ENCODE measurements at places on chromosomes 5 and 9.

DNA sequence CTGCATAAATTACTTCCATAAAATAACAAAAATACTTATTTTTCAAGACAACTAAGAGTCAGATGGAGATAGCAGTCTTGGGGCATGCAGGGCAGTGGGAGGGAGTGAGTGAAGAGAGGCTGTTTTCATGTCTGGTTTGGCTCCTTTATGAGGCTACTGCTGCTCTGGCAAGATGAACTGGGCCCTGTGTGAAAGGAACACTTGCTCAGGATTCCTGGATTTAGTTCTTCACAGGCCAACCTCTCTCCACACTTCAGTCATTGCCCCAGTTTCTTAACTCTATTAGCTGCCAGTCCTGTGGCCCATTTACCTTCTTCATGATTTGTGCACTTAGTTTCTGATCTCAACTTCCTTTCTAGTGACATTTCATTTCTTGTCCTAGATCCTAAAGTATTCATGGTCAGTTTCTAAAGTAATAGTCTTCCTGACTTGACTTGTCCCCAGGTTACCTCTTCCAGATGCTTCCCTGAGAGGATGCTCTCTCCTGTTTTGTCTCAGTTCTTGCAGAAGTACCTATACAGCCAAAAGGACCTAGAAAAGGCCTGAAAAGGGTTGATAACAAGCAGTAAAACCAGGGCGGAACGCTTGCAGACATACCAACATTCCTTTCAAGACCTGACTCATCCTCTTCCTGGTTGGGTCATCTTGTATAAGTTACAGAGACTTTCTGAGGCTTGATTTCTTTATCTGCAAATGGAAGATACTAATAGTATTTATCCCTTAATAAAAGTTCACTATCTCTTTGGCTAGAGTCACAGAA lies 77.0 kb upstream of the ZFAND5 start:
- DNase-seq, result no peak

GRCh38 chr5:133895979-133896845 lies 72.2 kb downstream of the C5orf15 start:
- no peak for DNase-seq

- DNase-seq, result no peak
These were observed 24.3 kb downstream of the BOD1 start for GRCh38 chr5:173592050-173592669.

DNA sequence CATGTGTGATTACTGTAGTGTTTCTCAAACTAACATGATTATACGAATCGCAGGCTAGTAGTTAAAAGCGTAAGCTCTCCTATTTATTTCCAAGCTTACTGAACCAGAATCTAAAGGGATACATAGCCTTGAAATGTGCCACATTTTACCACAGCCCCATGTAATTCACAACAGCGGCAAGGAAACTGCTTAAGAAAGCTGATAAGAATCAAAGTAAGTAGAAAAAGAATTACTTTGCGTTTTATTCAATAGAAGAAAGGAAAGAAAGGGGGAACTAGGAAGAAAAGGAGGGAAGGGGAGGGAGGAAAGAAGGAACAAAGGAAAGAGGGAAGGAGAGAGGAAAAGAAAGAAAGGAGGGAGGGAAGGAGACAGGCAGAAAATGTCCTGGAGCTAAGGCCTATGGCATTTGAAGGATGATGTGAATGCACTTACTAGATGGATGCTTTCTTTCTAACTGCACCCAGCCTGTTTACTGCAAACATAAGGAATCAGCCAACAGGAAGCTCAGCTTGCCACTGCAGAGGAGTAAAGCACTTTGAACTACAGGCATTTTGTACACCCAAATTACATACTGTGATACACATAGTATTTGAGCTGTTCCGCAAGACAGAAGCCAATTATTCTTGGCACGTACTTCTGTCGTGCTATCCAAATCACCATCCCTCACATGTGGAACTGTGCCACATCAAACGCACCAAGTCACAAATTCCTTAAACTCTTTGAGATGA lies 521.7 kb downstream of the RAB3C start:
- no peak for DNase-seq

DNA sequence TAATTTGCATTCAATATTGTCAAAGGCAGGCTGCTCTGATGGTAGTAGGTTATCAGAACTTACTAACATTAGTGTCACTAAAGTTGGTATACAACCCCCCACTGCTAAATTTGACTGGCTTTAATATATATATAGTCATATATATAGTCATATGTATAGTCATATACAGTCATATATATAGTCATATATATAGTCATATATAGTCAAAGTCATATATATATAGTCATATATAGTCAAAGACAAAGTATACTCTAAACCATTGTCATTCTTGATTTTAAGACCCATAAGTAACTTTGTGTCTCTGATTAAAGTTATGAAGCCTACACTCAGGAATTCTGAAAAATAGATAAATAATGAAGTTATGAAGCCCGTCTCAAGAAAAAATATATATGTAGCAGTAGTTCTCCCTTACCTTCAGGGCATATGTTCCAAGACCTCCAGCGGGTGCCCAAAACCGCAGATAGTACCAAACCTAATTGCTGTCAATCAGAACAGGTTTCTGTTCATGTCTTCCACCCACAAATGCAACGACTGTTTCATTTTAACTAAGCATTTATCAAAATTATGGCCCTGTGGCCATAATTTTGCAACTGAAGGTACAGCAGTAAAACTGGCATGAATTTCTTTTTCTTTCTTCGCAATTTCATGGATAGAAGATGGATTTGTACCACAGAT lies 40.1 kb downstream of the TRPM6 start:
- DNase-seq, result no peak

GRCh38 chr9:135039266-135039870 lies 48.1 kb upstream of the OLFM1 start:
- no peak for DNase-seq

GRCh38 chr9:86685556-86685955 lies 261.8 kb downstream of the GAS1 start:
- no peak for DNase-seq

DNA sequence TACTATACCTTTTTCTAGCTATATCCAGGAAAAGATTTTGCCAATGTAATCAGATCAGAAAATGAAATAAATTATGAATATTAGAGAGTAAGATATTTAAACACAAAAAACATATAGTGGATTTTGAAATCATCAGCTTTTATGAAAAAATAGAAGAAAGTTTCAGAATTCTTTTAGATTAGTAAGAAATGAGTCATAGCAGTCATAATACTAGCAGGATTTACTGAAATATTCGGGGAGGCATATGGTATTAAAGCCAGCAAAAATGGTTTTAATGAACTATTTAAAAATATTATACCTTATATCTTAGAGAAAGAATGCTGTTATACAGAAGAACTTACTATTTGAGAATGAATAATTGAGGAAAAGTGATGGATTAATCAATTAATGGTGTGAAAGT lies 303.6 kb upstream of the NUDT12 start:
- no peak for DNase-seq

- DNase-seq, result no peak
These were observed 421.7 kb downstream of the SPATA31D1 start for GRCh38 chr9:82410306-82410705.

DNA sequence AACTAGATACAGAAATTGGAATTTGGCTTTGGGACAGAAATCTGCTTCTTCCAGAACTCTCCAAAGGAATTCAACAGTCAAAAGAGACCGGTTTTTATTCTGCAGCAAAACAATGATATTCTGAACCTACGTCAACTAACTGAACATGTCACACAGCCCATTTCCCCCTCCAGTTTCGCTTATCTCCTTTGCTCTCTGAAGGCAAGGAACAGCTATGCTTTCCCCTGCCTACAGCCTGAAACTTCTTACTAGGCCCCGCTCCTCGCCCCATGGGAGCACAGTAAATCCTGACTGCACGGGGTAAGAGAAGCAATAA lies 488 bp downstream of the SKIC3 start:
- DNase-seq, result no peak

DNA sequence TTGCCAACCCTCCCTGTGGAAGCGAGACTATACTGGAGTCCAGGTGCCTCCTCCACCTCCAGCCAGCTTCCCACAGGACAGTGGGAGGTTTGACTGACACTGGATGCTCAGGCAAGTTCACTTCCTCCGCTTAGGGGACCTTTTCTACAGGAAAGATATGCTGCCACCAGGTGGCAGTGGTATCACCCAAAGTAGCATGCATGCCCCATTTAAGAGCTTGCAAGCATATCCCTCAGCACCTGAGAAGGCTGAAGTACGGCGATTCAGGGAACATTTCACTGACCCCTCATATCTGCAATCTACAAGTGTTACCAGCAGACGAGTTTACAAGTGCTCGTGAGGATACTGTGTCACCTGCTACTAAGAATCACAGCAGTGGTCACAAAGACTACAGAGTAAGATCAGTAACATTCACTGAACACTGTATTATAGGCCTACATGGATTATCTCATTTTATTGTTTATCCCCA lies 75.5 kb downstream of the KLHL3 start:
- no peak for DNase-seq

DNA sequence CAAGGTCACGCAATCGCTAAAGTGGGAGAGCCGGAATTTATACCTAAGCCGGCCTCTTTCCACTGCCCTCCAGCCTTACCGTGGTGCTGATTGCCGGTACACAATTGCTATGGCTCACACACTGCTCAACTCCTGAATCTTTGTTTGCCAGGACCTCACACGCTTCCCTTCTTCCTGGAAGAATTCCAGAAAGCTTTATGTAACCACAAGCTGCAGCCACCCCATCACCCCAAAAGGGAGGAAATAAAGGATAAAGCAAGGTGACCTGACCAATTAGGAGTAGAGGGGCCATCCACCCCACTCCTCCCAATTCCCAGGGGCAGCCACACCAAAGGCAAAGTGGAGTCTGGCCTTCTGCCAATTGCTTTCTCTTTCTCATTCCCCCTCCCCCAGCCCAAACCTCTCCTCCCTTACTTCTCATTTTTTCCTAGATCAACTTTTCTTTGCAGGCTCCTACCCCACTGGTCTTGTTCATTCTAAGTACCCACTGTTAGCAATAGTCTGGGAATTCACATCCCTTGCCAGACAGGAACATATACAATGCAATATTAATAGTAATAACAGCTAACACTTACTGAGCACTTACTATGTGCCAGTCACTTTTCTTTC lies 18.0 kb upstream of the CDC23 start:
- DNase-seq, result no peak

DNA sequence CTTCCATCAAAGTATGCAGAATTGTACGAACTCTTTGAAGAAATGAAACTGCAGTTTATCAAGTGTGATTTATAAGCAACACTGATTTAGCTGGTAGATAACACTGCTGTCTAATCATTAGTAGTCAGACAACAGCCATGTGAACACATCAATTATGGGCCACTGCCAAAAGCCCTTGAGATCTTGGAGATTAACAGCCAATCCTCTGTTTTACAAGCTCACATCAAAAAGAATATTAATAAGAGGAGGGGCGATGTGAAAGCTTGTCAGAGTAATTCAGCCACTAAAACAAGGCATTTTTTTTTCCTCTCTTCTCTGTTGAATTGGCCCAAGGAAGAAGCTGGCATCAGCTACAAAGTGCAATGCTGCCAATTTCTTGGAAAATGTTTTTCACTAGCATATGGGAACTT lies 28.1 kb downstream of the ZNF608 start:
- peak; percentile 14 for DNase-seq

DNA sequence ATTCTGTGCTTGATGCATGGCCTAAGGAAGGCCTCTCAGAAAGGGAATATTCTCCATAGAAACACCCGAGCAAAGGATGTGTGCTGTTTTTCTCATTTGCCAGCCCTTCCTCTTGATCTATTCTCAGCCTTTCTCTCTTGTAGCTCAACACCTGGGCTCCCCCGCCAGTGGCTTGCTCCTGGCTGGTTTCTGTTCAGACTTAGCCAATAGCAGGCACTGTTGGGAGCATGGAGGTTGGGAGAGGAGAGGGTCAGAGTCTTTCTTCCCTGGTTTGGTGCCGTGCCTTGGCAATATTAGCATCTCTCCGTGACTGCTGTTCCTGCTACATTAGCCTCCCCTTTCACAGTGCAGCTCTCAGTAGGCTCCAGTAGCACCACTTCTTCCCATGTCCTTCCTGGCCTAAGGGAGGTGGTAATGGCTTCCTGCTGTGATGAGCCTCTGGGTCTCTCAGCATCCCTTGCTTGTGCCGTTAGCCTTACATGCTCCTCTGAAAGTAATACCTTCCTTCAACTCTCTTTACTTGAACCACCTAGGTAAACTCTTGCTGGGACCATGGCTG lies 269.7 kb upstream of the GAS1 start:
- no peak for DNase-seq

DNA sequence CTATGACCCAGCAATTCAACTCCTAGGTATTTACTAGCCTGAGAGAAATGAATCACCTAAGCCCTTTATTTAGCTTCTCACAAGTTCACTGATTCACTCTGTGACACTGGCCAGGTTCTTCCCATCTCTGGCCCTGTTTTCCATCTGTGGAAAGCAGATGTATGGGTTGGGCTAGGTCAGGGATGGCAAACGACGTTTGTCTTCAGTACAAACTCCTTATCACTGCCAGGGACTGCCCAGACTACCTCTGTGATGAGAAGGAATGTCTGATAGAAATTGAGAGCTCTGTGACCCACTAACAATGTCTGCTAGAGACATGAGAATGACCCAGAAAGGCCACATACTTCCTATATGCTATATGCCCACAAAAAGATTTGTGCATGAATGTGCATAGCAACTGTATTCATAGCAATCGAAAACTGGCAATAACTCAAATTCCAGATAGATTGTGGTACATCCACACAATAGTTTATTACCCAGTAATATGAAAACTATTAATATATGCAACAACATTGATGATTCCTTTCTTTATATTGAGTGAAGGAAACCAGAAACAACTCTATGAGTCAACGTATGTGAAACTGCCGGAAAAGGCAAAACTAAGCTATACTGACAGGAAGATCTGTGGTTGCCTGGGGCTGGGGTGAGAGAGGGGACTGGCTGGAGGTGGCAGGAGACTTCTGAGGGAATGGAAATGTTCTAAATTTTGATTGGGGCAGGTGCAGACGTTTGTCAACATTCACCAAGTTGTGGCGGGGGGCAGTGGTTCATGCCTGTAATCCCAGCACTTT lies 32.0 kb upstream of the ADAM19 start:
- no peak for DNase-seq

- peak; percentile 8 for DNase-seq
These were observed 2.9 kb downstream of the EDIL3 start for GRCh38 chr5:84381502-84382362.

Data from substantia nigra (tissue), 51 donors.